ENCODE measurements at places on chromosomes 2 and 18.

DNA sequence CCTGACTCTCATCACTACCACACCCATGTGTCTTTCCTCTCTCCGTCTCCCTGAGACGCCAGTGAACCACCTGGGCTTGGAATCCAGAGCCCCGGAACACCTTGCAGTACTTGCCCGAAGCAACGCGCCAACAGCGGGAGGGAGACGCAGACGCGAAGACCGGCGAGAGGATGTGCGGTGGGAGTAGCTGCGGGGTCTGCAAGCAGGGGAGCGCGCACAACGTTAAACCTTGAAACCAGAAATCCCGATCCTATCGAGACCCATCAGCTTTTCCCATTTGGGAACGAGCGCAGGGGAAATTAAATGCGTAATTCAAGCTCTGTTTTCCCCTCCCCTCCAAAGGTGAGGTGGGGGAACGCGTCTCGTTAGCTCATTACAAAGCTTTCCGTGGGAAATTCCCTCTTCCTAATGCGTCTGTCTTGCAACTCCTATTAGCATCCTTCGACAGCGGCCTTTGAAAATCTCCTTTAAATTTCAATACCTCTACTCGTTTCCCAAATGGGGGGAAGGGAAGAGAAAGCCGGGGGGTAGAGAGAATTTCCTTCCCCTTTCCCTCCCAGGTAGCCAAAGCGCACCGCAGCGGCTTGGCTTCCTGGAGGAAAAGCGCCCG lies 421 bp upstream of the CNTNAP5 start:
- no peak for DNase-seq

- no peak for DNase-seq
Measured at GRCh38 chr2:105236060-105236424, 5.5 kb upstream of the GPR45 start.

- no peak for DNase-seq
Measured at GRCh38 chr2:75155115-75155514, 44.2 kb downstream of the TACR1 start.

GRCh38 chr18:50315100-50315871 lies 27.8 kb upstream of the CXXC1 start:
- DNase-seq: no peak

- no peak for DNase-seq
Measured at GRCh38 chr2:240259201-240259923, 118.9 kb upstream of the OTOS start.

DNA sequence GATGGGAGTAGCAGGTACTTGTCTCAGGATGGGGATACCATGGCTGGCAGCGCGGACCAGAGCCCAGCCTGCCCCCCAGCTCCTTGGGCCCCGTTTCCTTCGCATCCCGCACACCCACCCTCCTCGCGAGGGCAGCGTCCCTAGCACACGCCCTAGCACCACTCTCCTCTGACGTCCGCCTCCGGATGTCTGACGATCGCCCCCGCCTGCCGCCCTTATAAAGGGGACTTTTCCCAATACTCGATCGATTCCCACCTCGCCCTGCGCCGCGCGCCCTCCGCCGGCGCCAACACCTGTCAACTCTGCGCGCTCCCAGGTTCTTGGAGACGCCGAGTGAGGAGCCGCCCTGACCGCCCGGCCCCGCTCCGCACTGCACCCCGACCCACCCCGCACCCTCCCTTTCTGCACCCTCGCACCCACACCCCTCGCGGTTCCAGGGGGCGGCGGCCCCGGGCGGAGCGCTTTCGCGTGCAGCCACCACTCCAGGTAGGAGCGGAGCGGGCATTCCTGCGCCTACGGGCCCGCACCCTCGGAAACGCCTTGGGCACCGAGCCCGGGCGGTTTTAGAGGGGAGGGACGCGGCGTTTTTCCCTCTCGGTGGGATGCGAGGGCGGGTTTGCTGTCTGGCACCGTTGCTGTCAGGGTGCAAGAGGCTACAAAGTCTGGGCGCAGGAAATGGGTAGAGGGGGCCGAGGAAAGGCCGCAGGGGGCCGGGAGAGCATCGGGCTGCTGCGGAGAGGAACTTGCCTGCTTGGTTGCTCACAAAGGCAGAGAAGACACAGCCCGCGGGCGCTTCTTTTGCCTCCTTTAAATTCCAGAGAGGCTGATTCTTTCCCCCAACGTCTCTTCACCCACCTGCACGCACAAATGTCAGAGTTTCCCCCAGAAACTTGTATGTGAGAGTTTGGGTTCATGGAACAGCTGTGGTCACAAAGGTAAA lies at the start of gene SLC5A7:
SLC5A7 (plus strand) TSS at position 247 of the 940 bp plus-strand sequence. CDS start 1,632 bp downstream, outside the sequence.
- no peak for DNase-seq

- no peak for DNase-seq
Measured at GRCh38 chr2:29447513-29447912, 332.3 kb downstream of the CLIP4 start.

GRCh38 chr2:176174382-176174823 lies 14.1 kb upstream of the HOXD1 start:
- no peak for DNase-seq
